ENCODE measurements at places on chromosomes 7 and 10.
A peak's percentile ranks its signal among the peaks of the same experiment; 100 is the strongest.

DNA sequence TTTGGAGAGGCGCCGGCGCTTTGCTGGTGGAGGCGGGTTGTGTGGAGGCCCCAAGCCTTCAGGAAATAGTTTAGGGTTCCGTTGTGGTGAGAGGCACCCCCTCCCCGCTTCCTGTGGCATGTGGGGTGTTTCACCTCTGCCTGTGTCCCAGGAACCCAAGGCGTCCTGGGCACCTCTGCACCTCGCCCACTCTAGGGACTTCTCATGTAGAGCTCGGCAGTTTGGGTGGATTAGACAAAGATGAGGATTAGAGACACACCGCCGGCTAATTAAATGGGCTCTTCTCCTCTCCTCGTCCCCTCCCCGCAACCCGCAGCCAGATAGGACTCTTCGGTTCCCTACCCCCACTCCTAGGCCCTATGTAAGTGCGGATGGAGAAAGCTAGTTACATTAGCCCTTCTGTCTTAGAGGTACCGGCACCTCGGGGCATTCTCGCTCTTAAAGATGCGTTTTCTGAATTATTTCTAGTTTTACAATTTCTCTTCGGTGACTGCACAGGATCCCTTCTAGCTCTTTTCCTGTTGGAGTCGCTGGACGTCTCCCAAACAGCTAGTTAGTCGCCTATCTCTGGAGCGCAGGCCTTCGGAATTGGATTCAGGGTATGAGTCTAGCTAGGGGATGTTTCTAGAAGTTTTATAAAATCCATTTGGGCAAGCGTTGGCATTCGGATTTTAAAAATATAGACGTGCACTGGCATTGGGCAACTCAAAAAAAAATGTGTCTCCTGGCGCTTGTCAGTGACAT is 7.8 kb downstream of the PTF1A start:
- no peak for DNase-seq

DNA sequence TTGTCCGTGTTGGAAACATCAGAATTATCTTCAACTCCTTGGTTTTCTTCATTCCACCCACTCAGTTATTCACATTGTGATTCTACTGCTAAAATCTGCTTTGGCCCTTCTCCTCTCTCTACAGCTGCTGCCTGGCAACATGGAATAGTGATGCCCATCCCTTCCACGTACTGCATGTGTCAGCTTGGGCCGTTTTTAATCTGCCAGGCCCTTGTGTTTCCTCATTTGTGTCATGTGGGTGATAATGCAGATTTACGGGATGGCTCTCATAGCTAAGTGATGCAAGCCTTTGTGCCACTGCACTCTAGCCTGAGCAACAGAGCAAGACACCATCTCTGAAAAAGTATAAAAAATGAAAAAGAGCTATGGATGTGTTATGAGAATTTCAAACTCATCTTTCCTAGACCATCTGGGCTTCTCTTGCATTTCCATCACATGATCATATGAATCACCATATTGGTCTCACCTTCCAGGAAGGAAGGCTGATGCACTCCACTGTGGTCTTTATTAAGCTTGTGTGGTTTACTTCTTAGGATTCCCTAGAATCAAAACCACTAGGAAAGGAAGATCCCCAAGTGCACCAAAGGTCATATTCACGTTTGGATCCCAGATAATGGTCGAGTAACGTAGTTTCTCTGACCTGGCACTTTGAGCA is 20.6 kb upstream of the CELF2 start:
- no peak for DNase-seq

- DNase-seq = peak; percentile 35
Measured at GRCh38 chr10:75209921-75210281, 695 bp upstream of the VDAC2 start.

DNA sequence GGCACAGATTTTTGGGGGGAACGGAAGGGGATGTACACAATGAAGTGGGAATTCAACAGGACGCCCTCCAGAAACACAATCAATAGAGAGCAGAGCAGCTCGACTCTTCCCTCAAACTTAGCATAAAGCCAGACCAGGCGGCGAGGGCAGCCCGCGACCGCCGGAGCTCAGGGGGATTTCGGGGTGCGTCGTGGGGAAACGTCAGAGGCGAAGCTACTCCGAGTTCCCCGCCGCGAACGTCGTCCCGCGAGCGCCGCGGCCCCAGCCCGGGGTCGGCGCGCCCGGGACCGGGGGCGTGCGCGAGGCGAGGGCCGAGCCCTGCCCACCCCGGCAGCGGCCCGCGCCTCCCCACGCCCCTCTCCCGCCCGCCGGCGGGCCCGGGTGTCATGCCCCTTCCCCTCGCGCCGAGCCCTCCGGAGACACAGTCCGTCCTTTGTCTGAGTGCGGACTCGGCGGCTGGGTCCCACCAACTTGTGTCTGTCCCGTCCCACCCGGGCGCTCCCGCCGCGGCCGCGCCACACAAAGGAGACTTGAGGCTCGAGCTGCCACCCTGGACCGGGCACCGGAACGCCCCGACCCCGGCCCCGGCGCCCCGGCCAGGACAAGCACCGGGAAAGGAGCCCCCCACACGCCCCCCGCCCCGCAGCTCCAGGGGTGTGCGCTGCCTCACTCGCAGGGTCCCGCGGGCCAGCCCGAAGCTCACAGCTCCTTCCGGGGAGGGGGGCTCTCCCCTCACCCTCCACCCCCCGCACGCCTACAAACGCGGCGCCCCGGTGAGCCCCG is 634 bp downstream of the EZH2 start:
- DNase-seq = peak; percentile 16

DNA sequence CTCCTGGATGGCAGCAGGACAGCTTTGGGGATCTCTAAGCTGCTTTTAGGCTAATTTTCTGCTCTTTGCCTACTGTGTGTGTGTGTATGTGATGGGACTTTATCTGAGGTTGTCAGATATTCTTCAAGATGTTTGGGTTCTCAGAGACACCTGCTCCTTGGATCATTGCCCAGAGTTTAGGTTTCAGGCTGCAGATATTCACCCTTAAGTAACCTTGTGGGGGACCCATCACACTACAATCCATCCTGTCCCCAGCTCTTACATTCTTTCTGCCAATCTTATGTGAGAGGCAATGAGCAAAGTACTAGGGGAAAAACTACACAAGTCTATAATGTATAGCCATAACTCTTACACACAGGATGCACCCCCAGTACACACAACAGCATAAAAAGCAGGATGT is 263.0 kb upstream of the ZWINT start:
- no peak for DNase-seq

DNA sequence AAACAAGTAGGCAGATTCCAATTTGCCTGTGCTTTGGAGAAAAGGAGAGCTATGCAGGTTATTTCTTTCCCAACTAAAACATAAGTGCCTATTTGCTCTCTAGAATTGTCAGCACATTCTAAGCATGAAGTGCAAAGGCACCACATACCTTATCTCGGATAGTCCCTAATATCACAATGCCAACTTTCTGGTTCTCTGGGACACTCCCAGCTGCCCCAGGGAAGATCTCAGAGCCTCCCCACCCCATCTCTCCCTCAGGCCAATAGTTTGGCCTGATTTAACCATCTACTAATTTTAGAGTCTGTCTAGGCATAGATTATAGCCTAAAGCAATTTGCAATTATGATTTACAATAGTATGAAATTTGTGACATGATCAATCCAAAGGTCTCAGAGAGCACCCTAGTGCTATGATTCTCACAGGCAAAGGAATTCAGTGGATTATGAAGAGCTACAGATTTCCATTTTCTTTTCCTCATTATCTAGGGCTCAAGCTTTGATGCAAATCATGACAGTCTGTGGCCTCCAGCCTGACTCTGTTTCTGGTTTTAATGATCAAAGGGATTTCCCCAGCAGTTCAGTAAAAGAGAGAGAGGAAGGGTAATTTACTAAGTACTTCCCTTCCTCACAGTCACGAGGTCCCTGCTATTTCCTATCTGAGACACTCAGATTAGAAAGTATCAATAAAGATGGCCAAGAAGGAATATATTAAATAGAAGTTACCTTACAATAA is 29.0 kb upstream of the IL6 start:
- DNase-seq = no peak

- no peak for DNase-seq
Measured at GRCh38 chr7:40680657-40681056, 545.9 kb downstream of the SUGCT start.

DNA sequence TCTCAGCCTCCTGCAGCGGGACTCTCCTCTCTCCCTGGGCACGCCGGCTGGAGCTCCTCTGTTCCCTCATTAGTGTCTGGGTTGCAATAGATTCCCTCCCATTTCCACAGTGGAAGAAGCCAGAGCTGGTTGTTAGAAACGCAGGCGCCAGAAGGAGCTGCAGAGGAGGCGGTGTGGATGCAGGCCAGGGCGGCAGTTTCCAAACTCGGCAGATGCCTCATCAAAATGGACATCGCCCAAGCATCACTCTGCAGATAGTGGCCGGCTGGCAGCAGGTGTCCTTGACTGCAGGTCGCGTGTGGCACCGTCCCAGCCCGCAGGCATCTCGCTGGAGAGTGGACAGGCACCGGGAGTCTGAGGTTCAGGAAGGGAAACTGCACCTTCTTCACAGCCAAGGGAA is 201.8 kb downstream of the TCERG1L start:
- no peak for DNase-seq

- DNase-seq = no peak
Measured at GRCh38 chr7:88357294-88357693, 50.6 kb upstream of the STEAP4 start.

DNA sequence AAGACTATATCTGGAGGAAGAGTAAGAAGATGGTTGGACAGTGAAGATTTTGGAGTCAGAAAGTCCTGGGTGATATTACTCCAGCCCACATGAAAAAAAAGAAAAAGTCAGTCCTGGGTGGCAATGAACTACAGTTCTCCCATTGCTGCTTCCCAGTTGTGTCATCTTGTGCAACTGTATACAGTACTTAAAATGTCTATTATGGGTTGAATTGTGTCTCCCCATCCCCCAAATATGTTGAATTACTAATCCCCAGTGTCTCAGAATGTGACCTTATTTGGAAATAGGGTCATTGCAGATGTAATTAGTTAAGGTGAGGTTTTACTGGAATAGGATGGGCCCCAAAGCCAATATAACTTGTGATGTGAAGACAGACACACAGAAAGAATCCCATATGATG is 15.6 kb downstream of the SEC23IP start:
- DNase-seq = no peak

DNA sequence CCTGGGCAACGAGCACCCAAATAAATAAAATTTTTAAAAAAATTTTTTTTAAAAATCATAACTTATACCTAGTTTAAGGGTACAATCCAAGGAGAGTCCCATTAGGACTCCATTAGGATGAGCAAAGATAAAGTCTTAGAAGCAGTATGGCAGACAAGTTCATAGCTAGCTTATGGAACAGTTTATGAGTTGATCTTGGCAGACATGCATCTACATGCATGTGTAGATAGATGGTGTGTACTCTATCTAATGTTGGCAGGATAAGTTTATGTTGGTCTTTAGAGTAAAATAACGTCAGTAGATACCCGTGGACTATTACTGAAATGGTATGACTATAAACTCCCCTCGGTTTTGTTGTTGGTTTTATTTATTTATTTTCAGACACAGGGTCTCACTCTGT is 40.2 kb downstream of the NSUN6 start:
- DNase-seq = no peak

GRCh38 chr10:110445871-110446270 is 51.8 kb upstream of the DUSP5 start:
- no peak for DNase-seq

GRCh38 chr10:43065761-43066160 is 11.1 kb upstream of the RET start:
- DNase-seq = no peak

- no peak for DNase-seq
Measured at GRCh38 chr7:256461-256940, 33.5 kb upstream of the FOXL3 start.

DNA sequence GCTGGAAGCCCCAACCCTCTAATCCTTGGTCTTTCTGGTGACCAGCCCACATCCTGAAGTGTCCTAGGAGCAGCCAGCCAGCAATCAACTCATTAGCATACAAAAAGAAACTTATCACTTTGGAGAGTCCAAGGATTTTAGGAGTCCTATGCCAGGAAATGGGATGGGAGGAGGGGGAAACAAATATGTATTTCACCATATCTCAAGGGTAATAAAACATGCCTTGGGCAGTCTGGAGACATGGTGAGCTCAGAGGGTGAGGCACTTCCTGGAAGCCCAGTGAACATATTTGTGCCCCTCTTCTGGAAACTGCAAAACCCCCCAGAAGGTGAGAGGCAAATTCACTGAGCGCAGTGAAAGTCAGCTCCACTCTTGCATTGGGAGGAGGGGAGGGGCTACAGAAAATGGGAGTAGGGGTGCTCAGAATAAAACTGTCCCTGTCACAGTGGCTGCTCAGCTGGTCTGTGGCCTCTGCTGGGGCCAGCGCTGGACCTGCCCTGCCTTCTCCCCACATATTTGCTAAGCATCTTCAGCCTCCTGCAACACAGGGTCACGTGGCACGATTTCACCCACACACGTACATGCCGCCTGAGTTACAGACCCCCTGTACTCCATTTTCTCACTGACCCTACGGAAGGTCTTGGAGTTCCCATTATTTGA is 17.7 kb upstream of the ZMIZ1 start:
- no peak for DNase-seq

GRCh38 chr10:81708416-81708815 is 166.6 kb upstream of the NRG3 start:
- DNase-seq = no peak

GRCh38 chr10:110115784-110116520 is 91.5 kb upstream of the MXI1 start:
- no peak for DNase-seq

DNA sequence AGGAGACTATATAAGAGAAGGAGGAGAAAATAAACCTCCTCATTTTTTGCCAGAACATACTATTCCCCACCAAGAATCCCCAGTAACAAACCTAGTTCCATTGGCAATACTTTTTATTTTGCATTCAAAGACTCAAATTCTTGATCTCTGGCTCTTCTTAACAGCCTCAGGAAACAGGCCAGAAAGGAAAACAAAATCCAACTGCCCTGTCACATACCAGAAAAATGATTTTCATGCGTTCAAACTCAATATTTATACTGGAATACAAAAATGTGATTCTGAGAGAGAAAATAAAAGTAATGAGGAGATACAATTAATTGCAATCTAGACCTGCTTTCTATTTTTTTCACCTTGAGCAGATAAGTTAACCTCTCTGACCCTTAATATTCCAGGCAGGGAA is 435.9 kb upstream of the AUTS2 start:
- DNase-seq = no peak

- no peak for DNase-seq
Measured at GRCh38 chr7:114048386-114049235, 129.8 kb upstream of the PPP1R3A start.

- no peak for DNase-seq
Measured at GRCh38 chr7:47299496-47299895, 282.4 kb downstream of the TNS3 start.

DNA sequence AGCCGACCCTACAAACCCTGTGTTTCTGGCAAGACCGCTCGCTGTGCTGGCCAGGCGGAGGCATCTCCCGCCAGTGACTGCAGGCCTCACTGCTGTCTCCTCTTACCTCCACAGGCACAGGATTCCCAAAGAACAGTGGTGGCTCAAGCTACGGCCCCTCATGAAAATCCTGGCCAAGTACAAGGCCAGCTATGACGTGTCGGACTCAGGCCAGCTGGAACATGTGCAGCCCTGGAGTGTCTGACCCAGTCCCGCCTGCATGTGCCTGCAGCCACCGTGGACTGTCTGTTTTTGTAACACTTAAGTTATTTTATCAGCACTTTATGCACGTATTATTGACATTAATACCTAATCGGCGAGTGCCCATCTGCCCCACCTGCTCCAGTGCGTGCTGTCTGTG is 36.2 kb downstream of the PITRM1 start:
- no peak for DNase-seq

- no peak for DNase-seq
Measured at GRCh38 chr10:95397747-95398146, 106.9 kb upstream of the PDLIM1 start.

- DNase-seq = no peak
Measured at GRCh38 chr7:604884-605531, 85.4 kb upstream of the PDGFA start.

- DNase-seq = no peak
Measured at GRCh38 chr7:115724400-115725056, 306.0 kb downstream of the TFEC start.

Data from stimulated activated CD8-positive, alpha-beta memory T cell treated with anti-CD3 and anti-CD28 coated beads, Interleukin-7, amount 100 ng/mL, for 48 hours (primary cell).